ENCODE measurements at places on chromosomes 2 and 18.

DNA sequence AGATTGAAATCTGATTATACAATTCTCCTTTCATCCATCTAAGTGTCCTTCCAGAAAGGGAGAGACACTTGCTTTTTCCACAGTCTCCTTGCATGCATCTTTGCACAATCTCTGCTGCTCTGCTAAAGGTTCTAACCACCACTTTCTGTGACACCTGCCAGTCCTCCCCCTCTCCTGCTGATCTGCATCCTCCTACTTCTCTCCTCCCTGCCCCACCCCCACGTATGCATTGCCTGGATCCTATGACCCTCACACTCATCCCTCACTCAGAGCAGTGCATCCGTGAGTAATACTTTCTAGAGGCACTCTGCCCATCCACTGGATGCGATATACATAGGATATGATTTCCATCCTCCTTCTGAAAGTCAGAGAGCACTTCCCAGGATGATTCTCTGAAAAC, 27.7 kb upstream of the TRAPPC8 start:
- DNase-seq, result no peak

DNA sequence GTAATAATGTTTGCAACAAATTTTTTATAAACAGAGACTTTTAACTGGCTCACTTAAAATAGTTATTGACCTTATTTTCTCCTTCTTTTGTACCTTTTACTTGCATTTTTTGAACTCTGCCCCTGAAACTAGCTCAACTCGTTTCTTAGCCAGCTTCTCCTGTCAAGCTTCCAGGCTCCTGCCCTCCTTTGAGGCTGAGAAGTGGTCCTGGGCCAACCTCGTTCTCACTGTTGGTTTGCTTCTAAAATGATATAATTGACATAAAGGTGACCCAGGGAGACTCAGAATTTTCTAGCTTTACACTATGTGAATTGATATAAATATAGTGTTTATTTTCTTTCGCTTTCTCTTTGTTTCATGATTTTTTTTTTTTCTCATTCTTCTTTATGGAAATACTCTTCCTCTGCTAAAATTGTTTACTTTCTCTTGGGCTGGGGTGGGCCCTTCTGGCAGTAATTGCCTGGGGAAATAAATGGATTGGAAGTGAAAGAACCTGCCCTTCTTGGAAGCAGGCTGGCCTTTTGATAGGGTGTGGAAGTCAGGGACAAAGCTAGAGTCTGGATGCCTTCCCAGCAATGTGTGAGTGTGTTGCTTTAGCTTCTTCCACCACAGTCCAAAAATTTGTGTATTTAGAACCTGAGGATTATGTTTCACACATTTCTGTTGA, 30.7 kb downstream of the GPD2 start:
- no peak for DNase-seq

- DNase-seq, result peak; percentile 10
Observed at GRCh38 chr2:114550895-114551793, 108.7 kb downstream of the DPP10 start.

DNA sequence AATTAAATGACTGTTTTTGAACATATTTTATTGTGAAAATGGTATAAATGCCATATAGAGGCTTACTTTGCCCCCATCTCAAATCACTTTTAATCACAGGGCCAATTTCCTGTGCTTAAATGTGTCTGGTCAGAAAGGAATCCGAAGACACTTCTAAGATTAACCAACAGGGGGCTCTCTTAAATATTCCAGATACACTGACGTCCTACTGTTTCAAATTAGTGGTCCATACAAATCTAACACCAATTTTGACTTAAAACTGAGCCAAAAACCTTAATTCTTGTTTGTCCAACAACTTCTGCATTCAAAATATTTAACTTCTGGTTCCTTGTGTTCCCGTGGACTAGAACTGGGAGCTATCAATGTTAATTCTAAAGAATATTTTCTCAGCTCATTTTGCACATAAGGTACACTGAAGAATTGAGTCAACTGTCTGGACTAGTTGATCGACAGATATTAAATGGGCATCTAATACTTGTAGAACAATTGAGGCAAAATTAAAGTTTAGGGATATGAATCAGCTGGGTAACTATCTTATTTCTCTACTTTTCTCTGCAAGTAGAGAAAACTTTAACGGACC, 557.5 kb downstream of the ARHGAP15 start:
- no peak for DNase-seq

GRCh38 chr2:164257742-164258141, 363.5 kb downstream of the GRB14 start:
- no peak for DNase-seq

- DNase-seq, result no peak
Observed at GRCh38 chr2:98050070-98050469, 36.9 kb upstream of the VWA3B start.

DNA sequence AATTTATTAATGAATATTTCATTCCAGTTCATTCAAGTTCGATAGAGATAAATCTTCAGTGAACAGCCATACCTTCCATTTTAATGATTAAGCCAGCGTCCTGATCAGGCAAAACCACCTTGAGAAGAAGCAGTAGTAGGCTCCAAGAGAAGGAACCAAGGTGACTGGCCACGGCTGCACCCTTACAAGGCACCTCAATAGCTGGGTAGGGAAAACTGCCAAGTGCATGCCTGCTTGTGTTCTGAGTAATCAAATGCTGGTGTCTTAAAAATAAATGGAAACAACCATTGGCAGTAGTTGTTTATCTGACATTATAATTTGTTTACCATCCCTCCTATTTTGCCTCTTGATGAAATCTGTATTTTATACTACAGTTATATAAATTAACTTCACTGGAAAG, 10.0 kb upstream of the FEZ2 start:
- DNase-seq, result no peak

DNA sequence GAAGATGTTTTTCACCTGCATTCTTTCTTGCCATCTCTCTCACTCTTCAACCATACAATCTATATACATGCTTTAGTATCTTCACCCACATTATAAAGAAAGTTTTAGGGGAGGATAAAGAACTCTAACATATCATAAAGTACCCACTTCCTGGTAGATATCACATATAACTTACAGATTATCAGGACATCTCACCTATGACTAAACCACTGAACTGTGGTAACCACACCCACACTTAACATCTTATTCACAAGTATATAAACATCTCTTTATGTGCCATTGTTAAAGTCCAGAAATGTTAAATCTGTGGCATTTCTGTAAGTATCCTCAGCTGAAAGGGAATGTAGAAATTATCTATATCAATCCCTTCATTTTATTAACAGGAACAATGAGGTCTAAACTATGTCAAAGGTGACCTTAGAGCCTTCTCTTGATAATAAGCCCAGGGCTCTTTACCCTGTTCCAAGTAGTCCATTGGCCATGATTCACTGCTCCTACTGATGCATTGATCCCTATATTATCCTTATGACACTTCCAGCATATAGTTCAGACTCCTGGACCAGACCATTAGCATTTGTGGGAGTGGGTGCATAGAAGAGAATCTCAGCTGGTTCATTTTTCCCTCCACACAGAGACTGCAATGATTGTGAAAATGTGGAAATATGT, 182.4 kb downstream of the SUCLG1 start:
- no peak for DNase-seq

DNA sequence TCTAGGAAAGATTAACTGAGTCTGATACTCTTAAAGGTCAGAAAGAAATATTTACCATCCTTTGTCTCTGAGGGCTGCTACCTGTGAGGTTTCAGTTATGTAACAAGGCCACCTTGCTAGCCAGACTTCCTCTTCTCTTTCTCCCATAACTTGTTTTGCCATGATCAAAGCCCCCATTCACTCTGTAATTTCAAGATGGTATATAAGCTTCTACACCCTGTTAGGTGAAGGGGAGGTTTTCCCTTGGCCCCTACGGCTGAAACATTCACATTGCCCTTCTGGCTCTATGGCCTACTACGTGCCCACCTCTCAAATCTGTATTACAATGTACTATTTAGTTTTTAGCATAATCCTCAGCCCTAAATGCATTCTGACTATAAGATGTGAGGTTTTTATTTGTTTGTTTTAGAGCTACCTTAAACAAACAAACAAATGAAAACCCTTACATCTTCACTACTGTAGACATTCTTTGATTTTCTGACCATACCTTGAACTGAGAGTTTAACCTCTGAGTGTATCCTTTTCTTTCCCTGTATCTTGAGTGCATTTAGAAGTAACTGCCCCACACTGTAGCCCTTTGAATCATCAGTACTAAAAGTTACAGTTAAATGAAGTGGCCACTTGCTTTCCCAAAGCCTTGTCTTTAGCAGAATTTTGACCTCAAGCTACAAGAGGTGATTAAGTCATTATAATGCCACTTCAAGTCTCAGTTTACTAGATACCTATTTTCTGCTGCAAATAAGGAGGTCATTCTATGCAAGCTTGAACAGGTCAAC, 332.2 kb downstream of the SOCS6 start:
- DNase-seq, result no peak

GRCh38 chr2:162196638-162197037, 44.6 kb upstream of the GCG start:
- no peak for DNase-seq

- DNase-seq, result no peak
Observed at GRCh38 chr2:44360749-44361329, 455 bp downstream of the PREPL start.

- no peak for DNase-seq
Observed at GRCh38 chr18:76385681-76385975, 109.4 kb downstream of the ZNF516 start.

DNA sequence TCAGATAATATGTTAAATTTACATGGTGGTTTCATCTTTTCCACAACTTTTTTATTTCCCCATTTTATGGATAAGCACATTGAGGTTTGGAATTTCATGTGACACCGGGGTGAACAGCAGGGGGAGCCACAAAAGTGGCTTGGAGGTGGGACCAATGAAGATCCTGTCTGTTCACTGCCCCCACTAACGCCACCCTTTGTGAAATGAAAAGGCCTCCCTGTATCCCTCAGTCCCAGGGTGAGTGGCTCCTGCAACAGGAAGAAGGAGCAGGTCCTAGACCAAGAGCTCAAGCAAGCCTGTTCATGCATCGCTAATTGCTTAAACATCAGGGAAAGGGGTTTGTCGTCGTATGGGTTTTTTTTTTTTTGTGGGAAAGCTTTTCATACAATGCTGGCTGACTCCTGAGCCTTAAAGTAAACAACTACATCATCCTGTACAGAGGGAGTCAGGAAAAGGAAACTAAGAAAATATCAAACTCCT, 267.8 kb upstream of the EPAS1 start:
- DNase-seq, result no peak

DNA sequence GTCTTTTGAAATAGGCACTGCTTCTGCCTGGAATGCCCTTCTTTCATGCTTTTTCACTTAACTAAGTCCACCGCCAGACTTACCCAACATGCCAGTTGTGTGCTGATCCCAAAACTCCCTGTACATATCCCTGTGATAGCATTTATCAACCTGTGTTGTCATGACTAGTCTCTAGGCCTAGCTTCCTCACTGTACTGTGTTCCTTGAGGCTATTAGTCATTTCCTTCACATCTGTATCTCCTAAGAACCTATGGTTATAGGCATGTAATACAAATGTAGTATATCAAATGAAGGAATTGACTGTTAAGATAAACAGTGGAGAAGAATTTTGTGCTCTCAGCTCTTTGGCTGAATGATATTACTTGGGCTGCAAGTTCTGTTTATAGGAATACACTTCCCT, 184.3 kb downstream of the CYRIA start:
- DNase-seq, result no peak

- no peak for DNase-seq
Observed at GRCh38 chr2:151974988-151975387, 123.9 kb downstream of the CACNB4 start.

DNA sequence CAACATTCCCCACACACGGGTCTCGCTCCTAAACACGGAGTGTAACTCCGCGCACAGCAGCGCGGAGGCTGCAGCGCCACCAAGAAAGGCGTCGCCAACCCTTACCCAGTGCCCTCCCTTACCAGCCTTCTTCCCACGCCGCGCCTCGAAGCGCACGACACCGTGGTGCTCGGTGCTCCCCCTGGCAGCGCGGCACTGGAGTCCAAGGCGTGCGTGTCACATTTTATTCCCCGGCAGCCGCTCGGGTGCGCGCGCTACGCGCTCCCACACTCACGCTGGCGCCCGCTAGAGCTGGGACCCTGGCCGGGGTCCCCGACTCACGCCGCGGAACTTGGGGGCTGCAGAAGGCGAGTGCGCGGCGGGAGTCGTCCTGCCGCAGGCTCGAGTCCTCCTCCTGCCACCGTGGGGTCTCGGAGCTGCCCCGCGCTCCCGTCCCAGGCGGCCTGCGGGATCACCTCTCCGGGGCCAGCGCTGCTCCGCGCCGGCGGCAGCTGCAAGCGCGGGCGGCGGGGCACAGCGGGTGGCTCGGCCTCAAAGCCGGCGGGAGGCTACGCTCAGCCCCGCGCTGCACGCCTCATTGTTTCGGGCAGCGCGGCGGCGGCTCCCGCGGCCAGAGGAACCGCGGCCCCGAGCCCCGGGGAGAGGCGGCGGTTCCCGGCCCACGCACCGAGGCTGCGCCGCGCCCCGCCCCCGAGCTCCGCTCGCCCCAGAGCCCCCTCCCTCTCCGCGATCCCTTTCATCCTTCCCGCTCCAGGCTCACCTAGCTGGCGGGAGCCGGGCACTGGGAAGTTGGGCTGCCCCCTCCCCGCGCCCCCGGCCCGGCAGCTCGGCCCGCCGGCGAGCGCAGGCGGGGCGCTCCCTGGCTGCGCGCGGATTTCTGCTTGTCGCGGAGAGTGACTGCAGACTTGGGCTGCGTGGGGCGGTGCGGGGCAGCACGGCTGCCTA, at the start of gene ST6GAL2:
TSS of gene ST6GAL2 (minus strand) at position 197 of the 945 bp plus-strand sequence. CDS start 42,190 bp downstream, outside the sequence.
- peak; percentile 13 for DNase-seq

DNA sequence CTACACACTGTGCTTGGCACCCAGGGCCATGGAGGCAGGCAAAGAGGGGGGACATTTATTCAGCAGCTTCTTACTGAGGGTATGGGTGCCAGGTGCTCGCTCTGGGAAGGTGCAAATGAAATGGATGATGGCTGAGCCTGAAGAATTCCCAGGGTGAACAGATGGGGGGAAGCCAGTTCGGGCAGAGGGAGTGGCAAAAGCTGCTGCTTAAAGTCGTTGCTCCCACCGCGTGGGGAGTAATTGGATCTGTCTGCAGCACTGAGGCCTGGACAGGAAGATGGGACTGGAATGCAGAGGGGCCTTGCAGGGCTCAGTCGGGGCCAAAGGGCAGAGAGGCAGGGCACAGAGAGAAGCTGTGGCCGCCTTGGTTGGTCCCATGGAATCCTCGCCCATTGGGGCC, 51.2 kb downstream of the NEDD4L start:
- no peak for DNase-seq

GRCh38 chr2:152387041-152387440, 52.1 kb downstream of the FMNL2 start:
- DNase-seq, result no peak

GRCh38 chr2:14628901-14629300, 3.6 kb upstream of the LRATD1 start:
- no peak for DNase-seq

GRCh38 chr2:41830600-41830999, 217.2 kb upstream of the PKDCC start:
- DNase-seq, result no peak

DNA sequence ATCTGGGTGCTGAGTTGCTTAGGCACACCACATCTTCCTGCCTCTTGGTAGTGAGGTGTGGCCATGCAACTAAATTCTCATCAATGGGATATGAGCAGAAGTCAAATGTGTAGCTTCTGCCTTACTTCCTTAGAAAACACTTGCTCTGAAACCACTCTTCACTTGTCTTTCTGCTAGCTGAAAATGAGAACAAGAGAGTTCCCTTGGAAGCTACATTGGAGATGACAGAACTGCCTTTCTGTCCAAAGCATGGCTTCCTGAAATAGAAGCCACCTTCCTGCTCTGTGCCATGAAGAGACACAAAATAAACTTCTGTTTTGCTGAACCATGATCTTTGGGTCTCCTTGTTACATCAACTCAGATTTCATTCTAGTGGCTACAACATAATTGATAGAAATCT, 659.9 kb downstream of the IRS1 start:
- no peak for DNase-seq

All from GM12891 (cell line).